ENCODE measurements at places on chromosomes 16 and 17. TPM values are rescaled to one million over a fixed set of nuclear protein-coding genes. Genes with fewer than 3 reads are reported as not detected.
A peak's percentile ranks its signal among the peaks of the same experiment; 100 is the strongest.

- DNase-seq, result peak; percentile 41
Measured at GRCh38 chr17:36593656-36594316, 2.1 kb downstream of the DHRS11 start.

DNA sequence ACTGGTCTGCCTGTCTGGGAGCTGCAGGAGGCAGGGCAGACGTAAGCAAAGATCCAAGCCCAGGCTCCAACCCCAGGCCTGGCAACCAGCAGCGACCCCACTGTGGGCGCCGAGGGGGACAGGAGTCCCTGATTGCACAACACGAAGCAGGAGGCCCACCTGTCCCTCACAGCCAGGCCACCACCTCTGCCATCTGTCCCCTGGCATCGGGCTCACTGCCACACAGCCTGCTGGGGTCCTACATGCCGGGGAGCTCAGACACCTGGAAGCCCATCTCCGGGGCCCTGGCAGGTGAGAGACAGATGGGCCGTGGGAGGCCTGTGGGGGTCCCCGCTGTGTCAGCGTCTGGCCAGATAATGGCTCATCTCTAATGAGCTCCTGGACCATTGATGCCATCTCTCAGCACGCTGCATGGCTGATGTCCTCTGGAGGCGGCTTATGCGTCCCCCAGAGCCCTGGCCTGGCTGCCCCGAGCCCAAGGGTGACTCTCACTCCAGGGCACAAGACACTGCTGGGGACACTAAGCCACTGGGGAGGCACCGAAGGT lies 11.3 kb upstream of the RASD1 start:
- peak; percentile 66 for DNase-seq

DNA sequence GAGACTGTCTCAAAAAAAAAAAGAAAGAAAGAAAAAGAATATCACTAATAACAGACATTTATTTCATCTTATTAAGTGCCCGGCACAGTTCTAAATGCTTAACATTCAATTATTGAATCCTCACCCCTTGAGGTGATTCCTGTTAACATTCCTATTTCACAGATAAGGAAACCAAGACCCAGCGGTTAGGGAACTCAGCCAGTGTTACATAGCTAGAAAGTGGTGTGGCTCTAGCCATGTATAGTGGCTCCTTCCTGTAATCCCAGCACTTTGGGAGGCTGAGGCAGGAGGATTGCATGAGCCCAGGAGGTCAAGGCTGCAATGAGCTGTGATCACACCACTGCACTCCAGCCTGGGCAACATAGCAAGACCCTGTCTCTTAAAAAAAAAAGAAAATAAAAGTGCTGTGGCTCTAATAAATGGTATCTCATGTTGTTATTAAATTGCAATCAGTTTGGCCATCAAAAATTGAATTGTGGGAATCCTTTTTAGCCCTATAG lies 28.1 kb downstream of the ZNRF1 start:
- DNase-seq, result no peak

DNA sequence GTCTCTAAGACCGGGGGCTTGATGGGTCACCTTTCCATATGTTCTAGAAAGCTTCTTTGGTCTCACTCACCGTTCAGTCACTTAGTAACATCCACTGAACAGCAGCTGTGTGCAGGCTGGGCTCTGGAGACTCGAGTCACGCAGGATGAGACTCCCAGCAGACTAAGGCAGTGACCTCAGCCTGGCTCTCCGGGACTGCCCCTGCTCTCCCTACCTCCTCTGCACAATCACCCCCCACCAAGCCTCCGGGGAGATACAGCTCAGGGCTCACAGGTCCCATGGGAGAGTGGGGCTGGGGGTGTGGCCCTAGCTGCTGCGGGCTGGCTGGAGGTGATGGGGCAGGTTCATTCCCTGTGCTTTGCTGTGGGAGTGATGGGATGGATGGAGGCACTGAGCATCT lies 14.1 kb downstream of the FLYWCH2 start:
- no peak for DNase-seq

DNA sequence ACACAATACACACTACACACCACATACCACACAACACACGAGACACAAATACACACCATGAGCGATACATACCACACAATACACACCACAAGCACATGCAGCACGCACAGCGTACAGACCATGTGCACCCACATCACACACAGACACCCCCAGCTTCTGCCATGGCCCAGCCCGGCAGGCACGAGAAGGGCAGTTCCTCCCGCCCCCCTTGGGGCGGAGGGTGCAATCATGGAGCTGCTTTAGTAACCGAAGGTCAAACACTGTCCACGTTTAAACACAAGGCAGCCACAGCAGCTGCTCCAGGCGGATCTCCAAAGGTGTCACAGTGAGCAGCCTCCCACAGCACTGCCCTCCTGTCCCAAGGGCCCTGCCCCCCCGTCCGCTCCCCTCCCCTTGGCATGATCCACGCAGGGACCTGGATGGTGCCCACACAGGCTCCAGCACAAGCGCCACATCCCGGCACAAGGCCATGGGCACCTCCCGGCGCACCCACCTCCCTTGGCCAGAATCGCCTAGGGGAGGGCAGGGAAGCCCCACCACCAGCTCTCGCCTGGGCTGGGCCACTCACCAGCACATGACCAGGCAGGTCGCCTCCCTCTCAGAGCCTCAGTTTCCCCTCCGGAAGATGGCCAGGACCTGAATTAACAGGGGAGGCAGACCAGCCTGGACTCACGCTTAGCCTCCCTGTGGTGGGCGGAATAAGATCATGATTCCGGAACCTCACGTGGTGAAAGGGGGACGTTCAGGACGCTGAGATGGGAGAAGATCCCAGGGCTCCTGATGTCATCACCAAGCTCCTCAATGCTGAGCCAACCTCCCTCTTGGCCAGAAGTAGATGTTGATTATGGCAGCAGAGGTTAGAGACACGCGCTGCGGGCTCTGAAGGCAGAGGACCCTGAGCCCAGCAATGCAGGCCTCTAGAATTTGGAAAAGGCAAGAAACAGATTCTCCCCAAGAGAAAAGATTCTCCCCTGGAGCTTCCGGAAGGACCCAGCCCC lies 32.6 kb upstream of the ZNF469 start:
- peak; percentile 80 for DNase-seq

DNA sequence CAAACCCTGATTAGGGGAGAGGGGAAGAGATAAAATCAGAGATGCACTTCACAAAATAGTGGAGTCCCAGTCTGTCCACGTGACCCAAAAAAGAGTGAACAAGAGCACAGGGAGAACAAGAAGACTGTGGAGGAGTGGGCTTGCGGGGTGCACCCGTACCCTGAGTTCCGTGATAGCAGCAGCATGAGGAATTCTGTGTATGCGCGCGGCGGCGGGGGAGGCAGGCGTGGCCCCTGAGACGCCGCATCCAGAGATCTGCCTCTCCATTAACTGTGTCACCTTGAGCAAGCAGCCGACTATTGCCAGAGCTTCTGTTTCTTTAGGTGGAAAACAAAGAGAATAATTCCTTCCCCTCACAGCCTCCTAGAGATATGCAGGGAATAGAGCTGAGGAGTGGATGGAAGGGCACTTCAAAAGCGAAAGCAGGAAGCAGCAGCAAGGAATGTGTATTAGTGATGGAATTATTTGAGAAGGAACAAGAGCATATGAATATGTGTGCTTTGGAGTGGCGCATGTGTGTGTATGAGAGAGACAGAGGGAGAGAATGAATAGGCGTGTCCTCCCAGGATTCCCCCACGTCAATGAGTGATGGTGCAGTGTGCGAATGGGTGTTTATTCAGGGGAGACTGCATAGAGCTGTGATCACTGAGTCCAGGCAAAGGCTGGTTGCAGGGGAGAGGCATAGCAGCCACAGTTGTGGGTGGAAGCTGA lies 10.4 kb upstream of the SOX9 start:
- no peak for DNase-seq

DNA sequence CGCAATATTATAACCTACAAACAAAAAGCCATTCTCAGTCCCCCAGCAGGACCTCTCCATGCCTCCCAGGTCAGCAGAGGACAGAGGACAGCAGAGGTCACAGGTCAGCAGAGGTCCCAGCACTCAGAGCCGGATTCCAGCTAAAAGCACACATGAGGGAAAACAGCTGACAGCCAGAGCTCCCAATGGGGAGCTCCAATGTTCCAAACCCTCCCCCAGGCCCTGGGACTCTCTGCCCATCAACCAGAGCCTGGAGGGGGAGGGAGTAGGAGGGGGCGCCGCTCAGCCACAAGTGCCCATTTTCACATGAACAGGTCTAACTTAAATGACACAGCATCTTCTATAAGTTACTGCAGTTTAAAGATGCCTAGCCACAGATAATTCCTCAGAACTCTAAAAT lies 77.5 kb downstream of the ANKRD11 start:
- no peak for DNase-seq

GRCh38 chr17:34082404-34082803 lies 172.7 kb upstream of the CCL2 start:
- DNase-seq, result no peak

DNA sequence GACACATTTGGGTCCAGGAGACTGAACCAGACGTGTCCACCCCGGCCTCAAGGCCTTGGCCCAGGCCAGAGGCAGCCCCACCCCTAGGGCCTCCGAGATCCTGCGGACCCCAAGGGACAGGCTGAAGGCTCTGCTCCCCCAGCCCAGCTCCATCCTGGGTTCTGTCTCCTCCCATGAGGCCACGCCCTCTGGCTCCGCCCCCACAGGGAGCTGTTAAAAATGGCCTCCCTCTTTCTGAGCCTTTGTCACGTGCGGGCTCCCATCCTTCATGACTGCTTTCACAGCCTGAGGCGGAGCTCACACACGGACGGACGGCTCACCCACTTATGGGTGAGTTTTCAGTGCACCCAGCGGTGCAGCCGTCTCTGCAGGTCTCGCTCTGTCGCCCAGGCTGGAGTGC lies 6.5 kb upstream of the CACNA1H start:
- DNase-seq, result no peak

DNA sequence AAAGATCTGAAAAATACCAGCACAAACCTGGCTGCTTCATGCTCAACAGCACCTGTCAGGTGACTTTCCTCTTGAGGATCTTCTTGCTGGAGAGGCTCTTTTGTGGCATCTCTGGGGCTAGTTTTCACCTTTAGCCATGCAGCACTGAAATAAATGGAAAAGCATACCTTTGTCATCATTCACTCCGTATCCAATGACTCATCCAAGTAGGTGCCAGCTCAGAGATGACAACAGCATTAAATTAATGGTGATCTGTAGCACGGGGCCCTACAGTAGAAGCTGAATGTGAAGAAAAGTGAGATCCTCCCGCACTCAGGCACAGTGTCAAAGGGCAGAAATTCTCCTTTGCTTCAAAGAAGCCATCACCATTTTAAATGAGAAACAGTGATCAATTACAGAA lies 32.2 kb downstream of the KIAA0753 start:
- DNase-seq, result no peak

BCL6B gene
- total RNA-seq, result 21.2 TPM

HOXB6 gene
- total RNA-seq, result 3.9 TPM

LIMD2 gene
- 9.6 TPM for total RNA-seq

CNGB1 gene
- not detected for total RNA-seq

TNFRSF13B gene
- not detected for total RNA-seq

TNK1 gene
- 1.6 TPM for total RNA-seq

BORCS6 gene
- 4.5 TPM for total RNA-seq

KRTAP4-1 gene
- not detected for total RNA-seq

PDILT gene
- total RNA-seq, result not detected

HID1 gene
- total RNA-seq, result 13.0 TPM

TMEM101 gene
- 14.8 TPM for total RNA-seq

CBX1 gene
- 46.1 TPM for total RNA-seq

AGRP gene
- total RNA-seq, result not detected

Data from posterior vena cava (tissue), 2 donors.